ENCODE measurements at places on chromosomes 7 and 10.

DNA sequence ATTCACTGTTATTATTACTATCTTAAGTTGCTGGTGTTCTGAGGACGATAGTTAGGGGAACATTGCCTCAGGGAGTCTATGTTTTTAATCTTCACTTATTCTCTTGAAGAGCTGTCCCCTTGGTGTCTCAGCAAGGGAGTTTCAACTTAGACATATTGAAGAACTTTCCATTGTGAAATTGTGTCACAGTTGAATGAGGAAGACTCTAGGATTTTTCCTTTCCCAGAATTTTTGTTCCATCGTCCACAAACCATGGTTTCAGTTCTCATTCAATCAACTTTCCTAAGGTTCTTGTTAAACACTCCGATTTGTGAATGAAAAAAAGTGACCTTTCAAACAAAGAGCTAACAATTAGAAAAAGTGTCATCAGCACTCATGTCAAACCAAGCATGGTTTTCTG is 128.3 kb downstream of the GATA3 start:
- DNase-seq = no peak

- no peak for DNase-seq
These were observed 85.5 kb upstream of the PRKG1 start for GRCh38 chr10:50988792-50989191.

- DNase-seq = no peak
These were observed 62.6 kb downstream of the MEST start for GRCh38 chr7:130554481-130554880.

- no peak for DNase-seq
These were observed 123.4 kb upstream of the NEBL start for GRCh38 chr10:21020545-21020944.

GRCh38 chr10:115141254-115141653 is 48.1 kb downstream of the ATRNL1 start:
- no peak for DNase-seq

- DNase-seq = no peak
These were observed 36.0 kb downstream of the CCNY start for GRCh38 chr10:35372329-35372728.

GRCh38 chr10:30389543-30389942 is 40.5 kb upstream of the MTPAP start:
- no peak for DNase-seq

DNA sequence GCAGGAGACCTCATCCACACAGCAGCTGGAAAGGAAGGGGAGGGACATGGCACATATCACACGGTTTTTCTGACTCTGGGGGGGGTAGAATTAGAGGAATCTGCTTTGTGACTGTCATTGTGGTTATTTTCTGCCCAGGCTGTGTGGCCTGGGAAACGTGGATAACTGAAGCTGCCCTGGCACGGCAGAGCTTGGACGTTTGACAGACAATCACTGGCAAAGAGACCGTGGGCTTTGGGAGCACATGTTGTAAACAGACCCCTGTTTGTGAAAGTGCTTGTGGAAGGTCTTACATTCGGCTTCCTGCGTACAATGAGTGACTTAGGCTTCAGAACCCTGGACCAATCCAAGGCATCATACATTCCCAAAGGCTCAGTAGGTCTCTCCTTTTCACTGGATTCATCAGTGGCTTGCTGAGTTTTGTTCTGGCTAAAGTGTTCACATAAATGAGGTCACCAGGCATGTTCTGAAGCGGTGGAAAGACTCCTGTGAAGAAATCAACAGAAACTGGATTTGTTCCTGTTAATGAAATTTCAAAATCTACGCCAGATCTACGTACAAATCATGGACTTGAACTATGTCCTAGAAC is 188.2 kb downstream of the TEX36 start:
- DNase-seq = no peak

DNA sequence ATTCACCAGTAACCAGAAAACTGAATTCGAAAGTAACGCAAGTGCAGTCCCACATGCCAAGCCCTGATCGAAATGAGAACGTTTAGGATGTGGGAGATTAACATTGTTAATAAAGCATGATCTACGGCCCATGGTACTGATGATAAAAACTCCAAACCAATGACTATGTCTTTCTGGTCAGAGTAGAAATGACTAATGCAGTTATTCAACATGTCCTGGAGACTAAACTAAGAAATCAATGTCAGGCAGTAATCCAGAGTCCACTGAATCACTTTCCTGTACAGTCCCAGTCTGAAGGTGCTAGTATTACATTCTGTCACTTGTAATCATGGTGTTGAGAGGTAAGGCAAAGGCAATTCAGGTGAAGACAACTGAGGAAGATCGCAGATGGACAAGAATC is 14.4 kb downstream of the NPSR1 start:
- DNase-seq = no peak

DNA sequence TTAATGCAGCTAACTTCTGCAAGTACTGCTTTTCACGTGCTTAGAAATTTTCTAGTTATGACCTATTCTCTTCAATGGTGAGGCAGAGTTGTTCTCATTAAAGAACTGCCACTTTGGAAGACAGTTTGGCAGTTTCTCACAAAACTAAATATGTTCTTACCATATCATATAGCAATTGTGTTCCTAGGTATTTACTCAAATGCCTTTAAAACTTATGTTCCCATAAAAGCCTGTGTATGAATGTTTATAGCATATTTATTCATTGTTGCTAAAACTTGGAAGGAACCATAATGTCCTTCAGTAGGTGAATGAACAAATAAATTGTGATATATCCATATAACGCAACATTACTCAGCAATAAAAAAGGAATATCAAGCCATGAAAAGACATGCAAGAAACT is 555.1 kb upstream of the POT1 start:
- DNase-seq = no peak
